ENCODE measurements at places on chromosomes 4 and X. TPM values are rescaled to one million over a fixed set of nuclear protein-coding genes. Genes with fewer than 3 reads are reported as not detected.

The TRPC3 gene
- total RNA-seq, result 0.52 TPM

DNA sequence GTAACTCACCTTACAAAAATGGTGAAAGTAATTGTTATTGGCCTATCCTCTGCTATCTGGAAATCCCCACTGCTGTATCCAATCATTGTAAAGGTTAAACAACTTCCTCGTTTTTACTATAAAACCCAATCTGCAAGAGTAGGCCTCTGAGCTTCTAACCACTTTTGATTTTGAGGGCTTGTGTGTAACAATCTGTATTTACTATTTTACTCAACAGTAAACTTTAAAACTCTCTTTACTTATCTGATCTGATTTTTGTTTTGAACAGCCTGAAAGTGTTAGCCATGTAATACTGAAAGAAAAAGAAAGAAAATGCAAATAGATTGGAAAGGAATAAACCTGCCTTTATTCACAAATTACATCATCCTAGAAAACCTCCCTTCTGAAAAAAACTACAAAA, 63.1 kb downstream of the SLC10A7 start:
- DNase-seq, result peak; percentile 54

The SLBP gene
- 36.7 TPM for total RNA-seq

DNA sequence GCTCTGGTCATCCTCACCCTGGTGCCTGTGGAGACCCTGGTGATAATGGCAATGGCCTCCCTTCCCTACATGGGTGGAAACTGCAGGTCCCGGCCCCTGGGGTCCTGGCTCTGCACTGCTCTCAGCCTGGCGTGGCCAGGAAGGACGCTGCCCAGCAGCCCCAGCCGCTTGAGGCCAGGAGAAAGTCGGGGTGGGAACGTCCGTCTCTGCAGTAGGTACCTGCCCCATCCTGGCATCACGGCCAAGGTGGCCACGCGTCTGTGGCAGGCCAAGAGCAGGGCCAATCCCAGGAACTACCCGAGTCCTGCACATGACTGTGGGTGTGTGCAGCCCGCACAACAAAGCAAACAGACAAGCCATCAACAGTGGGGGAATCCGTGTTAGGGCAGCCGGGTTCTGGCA, 33.8 kb downstream of the FGFRL1 start:
- no peak for DNase-seq

DNA sequence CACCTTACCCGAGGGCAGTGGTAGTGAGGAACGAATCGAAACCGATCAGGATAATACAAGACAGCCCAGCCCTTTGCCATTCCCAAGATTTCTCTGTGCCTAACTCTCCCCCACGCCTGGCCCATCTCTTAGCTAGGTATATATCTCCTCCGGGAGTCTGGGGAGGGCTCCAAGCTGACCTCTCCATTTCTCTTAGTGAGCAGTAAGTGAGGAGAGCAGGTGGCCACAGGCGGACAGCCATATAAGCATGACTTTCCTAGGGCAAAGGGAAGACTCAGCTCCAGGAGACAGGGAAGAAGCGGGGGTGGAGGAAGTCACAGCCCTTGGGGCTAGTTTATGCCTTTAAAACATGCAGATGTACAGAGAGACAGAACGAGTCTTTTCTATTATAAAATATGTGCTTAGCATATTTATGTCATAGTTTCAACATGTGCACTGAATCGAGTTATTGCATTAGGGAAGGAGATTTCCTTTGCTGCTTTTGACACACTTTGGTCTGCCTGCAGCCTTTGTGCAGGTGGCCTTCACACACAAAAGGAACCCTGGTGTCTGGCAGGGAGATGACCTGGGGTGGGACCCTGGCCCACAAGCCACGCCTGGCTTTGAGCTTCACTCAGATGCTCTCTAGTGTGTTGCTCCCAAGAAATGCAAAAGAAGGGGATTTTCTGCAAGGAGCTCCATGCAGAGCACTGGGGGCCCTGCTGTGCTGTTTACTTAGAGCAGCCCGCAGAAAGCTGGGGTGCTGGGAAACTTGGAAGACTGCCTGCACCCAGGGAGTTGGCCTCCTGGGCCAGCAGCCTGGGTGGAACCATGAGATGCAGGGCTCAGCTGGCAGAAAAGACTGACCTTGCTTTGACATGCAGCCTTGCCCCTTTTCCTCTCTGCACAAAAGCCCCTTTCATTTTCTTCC, 613.3 kb downstream of the BCOR start:
- no peak for DNase-seq

DNA sequence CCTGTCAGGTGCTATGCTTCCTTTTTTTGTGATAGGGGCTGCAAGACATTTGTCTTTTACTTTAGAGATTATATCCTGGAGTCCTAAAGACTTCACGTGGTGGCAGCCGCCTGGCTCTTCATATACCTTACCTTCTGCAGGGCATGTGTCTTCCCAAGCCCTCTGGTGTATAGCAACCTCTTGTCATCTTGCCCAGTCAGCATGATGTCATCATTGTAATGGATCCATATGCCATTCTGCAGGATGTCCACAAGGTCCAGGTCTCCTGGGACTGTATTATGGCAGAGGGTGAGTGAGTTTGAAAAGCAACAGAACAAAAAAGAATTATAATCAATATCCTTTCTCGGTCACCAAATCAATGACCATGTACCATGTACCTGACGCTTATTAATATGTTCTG, 82.2 kb upstream of the SCOC start:
- DNase-seq, result no peak

GRCh38 chr4:183635321-183635720, 23.7 kb downstream of the RWDD4 start:
- no peak for DNase-seq

GRCh38 chrX:32687379-32687778, 524.0 kb downstream of the DMD start:
- DNase-seq, result no peak
